ENCODE measurements at places on chromosomes 6 and 20.

- no peak for DNase-seq
Observed at GRCh38 chr6:20447157-20447556, 45.5 kb downstream of the E2F3 start.

DNA sequence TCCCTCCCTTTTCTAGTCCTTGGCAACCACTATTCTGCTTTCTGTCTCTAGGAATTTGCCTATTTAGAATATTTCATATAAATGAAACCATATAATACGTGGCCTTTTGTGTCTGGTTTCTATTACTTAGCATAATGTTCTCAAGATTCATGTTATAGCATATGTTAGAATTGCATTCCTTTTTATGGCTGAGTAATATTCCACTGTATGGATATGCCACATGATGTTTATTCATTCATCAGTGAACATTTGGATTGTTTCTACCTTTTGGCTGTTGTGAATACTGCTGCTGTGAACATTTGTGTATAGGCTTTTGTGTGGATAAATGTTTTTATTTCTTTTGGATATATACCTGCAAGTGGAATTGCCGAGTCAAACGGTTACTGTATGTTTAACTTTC is 7.1 kb downstream of the SLC9A8 start:
- DNase-seq = no peak

DNA sequence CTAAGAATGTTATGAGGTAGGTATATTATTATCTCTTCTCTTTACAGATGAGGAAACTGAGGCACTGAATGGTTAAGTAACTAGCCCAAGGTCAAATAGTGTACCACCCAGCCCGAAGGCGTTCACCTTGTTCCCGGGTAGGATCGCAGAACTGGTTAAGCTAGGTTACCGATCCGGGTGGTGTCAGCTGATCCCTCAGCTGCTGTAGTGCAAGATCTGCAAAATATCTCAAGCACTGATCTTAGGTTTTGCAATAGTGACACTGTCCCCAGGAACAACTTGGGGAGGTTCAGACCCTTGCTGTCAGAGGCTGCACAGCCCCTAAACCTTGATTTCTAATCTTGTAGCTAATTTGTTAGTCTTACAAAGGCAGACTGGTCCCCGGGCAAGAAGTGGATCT is 28.1 kb downstream of the SLC52A3 start:
- DNase-seq = no peak

- no peak for DNase-seq
Observed at GRCh38 chr20:62141397-62142251, 1.6 kb downstream of the PSMA7 start.

DNA sequence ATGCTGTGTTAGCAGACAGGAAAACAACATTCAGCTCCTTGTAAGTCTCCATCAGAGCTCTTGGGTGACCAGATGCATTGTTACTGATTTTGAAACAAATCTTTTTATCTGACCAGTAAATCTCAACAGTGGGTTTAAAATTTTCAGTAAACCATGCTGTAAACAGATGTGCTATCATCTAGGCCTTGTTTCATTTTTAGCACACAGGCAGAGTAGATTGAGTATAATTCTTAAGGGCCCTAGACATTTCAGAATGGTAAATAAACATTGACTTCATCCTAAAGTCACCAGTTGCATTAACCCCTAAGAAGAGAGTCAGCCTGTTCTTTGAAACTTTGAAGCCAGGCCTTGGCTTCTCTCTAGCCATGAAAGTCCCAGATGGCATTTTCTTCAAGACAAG is 237.2 kb upstream of the BMP2 start:
- no peak for DNase-seq

DNA sequence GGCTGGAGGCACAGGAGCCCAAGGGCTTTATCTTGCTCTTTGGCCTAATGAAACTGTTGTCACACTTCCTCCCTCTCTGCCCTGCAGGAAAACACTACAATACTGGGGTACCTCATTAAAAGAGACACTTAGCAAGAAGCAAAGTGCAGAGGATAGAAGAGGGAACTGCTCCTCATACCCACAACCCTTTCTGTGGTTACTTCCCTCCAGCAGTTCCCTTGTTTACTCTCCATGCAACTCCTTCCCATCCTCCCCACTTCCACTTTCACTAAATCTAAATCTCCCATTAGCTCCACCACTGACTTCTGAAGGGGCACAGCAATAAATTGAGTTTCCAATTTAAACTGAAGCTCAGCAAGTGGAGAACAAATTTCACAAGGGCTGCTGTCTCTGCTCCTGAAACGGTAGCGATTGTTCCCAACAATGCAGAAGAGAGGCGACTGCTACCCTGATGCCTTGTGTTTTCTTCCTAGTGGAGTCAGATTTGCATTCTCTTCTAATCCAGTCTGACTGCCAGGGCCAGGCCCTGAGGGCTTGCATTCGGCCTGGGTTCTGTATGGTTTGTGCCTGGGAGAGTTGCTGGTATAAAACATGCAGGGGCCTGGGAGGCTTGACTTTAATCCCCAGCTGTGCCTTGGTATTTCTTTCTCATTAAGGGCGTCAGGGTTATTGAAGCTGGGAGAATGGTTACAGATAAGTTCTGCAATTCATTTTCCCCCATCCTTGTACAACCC is 454.7 kb downstream of the TFAP2B start:
- DNase-seq = no peak

GRCh38 chr6:27977387-27977786 is 20.3 kb downstream of the OR2B6 start:
- no peak for DNase-seq

GRCh38 chr6:42113936-42114636 is 28.3 kb downstream of the C6orf132 start:
- DNase-seq = peak; percentile 71

All from Daoy (cell line).